ENCODE measurements at places on chromosomes 7 and 10. TPM values are rescaled to one million over a fixed set of nuclear protein-coding genes. Genes with fewer than 3 reads are reported as not detected.

The CPVL gene
- total RNA-seq = 21.8 TPM

DNA sequence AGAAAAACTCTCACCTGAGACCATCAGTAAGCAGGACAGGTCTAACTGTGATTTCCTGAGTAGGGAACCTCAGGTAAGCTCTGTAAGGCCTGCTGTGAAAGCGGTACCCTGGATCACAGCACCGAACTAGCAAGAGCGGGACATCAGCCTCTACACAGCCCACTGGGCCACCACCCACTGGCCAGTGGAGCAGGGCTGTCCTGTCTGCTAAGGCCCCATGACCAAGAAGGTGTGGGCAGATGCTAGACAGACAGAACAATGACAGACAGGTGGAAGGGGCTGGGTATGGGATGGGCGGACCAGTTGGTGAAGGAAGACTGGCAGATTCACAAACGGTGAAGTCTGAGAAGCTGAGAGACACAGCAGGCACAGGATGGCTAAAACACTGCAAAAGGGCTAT is 79.4 kb upstream of the DDC start:
- no peak for DNase-seq

- DNase-seq = no peak
Observed at GRCh38 chr10:69452676-69453415, 1.6 kb downstream of the TSPAN15 start.

GRCh38 chr7:132764762-132765161 is 188.5 kb upstream of the PLXNA4 start:
- no peak for DNase-seq

The SEC61G gene
- total RNA-seq = 129 TPM

DNA sequence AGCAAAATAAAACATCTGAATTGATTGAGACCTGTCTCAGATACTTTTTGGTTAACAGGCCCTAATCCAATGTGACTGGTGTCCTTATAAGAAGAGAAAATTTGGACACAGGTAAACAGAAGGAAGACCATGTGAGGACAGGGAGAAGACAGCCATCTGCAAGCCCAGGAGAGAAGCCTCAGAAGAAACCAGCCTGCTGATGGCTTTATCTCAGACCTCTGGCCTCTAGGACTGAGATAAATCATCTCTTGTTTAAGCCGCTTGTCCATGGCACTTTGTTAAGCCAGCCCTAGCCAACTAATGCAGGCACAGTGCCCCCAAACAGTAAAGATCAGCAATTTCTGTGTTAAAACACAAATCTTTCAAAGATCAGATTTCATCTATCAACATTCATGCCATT is 41.8 kb upstream of the FIGNL1 start:
- DNase-seq = no peak

The PNLIPRP3 gene
- total RNA-seq = not detected

The RET gene
- 0.28 TPM for total RNA-seq

DNA sequence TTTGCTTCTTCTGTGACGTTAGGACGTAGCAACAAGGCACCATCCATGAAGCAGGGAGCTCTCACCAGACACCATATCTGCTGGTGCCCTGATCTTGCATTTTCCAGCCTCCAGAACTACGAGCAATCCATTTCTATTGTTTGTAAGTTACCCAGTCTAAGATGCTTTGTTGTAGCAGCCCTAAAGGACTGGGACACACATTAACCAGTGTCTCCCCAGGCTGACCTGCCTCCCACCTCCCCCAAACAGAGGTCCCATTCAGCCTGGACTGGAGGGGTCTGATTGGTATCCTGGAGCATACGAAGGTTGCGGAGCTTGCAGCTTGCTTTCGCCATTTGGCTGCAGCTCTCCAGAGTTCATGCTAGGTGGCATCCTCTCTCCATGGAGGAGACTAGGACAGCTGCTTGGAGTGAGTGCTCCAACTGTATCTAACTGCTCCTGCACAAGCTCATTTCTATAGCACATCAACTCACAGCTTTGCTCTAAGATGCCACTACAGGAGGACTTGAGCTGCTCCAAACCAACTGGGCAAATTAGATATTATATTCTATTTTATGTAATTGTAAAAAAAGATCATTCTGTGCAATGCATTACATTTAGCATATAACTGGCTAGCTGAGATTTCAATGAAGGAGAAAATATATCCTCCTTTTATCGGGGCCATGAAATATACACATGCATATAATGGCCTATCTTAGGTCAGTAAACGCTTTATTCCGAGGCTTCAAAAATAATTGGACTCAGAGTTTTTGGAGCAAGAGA is 8.0 kb upstream of the GRK5 start:
- peak; percentile 60 for DNase-seq
